ENCODE measurements at places on chromosomes 5 and 9.

DNA sequence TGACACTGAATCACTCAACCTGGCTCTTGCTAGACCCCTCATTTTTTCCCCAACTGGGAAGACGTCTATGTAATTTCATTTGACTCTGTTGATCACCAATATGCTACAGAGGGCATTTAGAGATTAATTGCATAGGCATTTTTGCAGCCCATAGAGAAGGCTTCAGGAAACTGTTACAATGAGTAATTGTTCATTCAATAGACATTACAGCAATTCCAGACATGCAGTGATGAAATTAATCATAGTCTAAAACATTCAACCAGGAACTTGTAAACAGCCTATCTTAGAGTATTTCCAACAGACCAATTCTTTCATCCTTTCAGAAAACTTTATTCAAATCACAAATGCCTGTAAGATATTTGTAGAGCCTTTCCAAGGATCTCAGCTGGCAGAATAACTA, 122.3 kb downstream of the MARCHF11 start:
- no peak for DNase-seq

- DNase-seq: no peak
Measured at GRCh38 chr9:111131211-111131610, 92.9 kb upstream of the LPAR1 start.

- DNase-seq: no peak
Measured at GRCh38 chr5:133967698-133968203, 674 bp downstream of the C5orf15 start.

DNA sequence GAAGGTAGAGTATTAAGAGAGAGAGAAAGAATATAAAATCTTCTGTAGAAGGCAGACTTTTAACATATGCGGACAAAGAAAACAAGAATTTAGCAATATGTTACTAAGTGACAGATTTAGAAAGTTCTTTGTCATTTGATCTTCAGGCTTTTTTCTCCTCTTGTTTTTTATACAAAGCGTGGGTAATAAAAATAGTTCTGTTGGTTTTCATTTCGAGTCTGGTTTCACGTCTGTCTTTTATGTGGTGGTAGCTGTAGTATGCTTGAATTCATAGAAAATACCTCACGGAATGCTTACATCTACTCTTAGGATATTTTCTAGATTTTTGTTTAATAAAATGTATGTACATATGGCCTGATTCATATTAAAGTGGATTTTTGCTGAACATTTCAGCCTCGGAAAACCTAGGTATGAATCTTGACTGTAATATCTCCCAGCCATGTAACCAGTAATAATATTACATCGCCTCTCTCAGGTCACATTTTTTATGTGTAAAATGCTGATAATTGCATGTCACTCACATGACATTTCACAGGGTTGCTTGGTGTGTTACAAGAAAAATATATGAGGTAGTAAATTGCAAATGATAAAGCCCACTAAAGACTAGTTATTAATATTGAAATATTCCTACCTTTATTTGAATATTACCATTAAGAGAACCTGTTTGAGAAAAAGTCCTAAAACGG, 72.5 kb upstream of the TAF11L2 start:
- no peak for DNase-seq

- no peak for DNase-seq
Measured at GRCh38 chr5:152864991-152865390, 459.9 kb upstream of the NMUR2 start.

- no peak for DNase-seq
Measured at GRCh38 chr9:93096131-93096802, at the start of gene CARD19. Gene CARD19, plus strand, starts transcription at chr9:93096217. Its CDS starts 129 bp downstream, at chr9:93096346.

GRCh38 chr5:150052226-150052955, 34.0 kb downstream of the CSF1R start:
- no peak for DNase-seq

- no peak for DNase-seq
Measured at GRCh38 chr5:173547579-173547978, 68.9 kb downstream of the BOD1 start.

DNA sequence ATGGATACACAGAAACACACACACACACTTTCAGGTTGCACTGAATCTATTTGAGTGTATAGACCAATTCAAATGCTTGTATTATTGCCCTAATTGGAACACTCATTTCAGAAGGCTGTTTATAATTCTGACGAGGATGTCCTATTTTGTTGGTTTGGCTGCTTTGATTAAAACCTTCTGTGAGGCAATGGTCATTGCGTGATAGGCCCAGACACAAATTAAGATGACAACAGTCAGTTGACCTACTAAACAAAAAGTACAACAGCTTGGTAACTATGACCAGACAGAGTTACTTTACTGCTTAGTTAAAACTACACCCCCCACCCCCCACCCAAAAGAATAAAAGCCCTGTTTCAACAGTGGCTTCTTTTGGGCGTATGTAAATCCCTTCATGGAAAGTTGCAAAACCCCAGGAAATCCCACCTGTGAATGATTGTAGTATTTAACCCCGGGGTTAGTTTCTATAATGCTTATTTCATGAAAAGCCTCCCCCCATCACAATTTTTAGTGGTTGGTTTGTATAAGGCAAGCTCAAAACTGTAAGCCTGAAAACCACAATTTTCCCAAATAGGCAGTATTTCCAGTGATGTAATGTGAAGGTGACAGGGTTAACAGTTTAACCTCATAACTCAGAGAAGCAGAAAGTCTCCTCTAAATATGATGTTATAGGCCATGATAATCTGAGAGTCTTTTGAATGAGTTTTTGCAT, 340.8 kb downstream of the FGF10 start:
- DNase-seq: no peak

DNA sequence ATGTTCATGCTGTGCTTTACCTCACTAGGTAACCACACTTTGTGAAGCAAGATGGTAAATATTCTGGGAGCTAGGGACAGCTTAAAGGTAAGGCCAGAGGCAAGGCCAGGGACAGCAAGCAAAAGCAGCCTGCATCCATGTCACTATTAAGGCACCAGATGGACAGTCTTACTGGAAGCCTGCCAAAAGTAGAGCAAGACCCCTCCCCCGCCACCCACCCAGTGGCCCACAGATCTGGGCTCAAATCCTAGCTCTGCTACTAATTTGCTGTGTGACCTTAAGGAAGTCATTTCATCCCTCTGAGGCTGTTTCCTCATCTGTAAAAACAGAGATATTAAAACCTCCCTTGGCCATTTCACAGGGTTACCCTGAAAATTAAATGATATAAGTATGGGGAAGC, 13.2 kb upstream of the ERMP1 start:
- DNase-seq: no peak

DNA sequence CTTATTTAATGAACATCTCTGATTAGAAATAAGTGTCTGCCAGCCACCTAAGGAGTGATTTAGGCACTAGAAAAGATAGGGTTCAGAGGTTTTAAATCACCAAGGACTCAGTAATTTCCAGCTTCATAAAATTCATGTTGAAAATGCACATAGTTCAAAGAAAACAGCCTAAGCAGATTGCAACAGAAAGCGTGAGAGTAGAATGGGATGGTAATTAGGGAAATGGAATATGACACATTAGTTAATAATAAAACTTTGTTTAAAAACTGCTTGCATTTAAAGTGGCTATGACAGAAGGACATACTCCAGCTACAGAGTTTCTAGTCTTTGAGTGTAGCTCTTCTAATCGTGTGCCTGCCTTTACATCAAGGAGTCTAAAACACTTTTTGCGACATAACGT, 490.8 kb downstream of the TLE4 start:
- DNase-seq: no peak

DNA sequence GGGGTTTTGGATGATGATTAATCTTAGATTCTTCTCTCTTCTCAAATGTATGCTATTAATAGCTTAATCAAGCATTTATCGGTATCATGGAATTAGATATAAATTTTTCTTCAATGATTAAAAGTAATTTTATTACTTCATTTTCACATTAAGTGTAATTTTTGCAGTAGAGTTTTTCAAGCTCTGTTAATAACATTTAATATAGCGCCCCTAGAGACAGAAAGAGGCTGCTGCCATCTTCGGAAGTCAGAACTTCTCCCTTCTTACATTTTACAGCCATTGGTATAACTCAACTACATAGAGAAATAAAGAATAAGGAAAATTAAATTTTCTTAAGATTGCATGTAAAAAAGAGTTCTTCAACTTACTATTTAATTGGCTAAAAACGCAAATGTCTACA, 540.3 kb downstream of the GABRG2 start:
- no peak for DNase-seq

- no peak for DNase-seq
Measured at GRCh38 chr5:171795381-171795780, 9.8 kb downstream of the SMIM23 start.

DNA sequence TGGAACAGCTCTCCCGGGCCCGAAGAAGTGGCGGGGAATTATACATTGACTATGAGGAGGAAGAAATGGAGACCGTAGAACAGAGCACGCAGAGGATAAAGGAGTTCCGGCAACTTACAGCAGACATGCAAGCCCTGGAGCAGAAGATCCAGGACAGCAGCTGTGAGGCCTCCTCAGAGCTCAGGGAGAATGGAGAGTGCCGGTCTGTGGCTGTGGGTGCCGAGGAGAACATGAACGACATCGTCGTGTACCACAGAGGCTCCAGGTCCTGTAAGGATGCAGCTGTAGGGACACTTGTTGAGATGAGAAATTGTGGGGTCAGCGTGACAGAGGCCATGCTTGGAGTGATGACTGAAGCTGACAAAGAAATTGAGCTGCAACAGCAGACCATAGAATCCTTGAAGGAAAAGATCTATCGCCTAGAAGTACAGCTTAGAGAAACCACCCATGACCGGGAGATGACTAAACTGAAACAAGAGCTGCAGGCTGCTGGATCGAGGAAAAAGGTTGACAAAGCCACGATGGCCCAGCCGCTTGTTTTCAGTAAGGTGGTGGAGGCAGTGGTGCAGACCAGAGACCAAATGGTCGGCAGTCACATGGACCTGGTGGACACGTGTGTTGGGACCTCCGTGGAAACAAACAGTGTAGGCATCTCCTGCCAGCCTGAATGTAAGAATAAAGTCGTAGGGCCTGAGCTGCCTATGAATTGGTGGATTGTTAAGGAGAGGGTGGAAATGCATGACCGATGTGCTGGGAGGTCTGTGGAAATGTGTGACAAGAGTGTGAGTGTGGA, 129.5 kb upstream of the DMRT1 start:
- no peak for DNase-seq

DNA sequence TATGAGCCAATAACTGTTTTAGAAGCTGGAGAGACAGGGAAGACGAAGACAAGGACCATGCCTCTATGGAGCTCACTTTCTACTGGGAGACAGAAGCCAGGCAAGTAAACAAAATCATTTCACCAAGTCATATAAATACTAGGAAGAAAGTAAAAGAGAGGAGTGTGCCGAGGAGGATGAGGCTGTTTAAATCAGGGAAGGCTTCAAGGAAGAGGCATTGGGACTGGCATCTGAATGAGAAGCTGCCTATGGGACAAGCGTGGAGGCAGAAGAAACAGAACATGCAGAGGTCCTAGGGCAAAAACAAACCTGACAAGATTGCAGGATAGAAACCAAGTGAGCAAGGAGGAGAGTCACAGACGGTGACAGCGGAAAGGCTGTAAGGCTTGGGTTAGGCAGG, 68.1 kb upstream of the CPLX2 start:
- DNase-seq: no peak

DNA sequence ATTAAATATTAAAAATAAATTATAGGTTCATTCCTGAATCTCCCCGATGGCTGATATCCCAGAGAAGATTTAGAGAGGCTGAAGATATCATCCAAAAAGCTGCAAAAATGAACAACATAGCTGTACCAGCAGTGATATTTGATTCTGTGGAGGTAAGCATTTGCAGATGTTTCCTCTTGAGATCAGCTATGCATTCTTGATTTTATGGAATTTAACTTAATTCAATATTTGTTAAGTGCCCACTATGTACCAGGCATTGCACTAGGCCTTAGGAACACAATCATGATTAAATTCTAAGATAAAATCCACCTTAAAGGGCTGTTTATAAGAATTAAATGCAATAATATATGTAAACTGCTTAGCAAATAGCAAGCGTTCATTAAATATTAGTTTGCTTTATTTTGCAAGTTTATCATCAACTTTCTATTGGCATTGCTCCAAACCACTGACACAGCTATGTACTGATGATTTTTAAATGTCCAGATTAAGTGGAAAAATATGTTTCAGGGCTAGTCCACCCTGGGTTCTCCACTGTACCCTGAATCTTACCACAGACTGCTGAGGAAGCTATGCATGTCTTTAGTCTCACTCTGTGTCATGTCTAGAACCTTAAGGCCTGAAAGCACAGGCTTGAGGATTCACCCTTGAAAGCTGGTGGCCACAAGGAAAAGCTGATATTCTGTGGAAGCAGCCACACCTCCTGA, 33.2 kb downstream of the SLC22A4 start:
- DNase-seq: no peak

GRCh38 chr5:147901599-147902039, 4.7 kb downstream of the C5orf46 start:
- no peak for DNase-seq

DNA sequence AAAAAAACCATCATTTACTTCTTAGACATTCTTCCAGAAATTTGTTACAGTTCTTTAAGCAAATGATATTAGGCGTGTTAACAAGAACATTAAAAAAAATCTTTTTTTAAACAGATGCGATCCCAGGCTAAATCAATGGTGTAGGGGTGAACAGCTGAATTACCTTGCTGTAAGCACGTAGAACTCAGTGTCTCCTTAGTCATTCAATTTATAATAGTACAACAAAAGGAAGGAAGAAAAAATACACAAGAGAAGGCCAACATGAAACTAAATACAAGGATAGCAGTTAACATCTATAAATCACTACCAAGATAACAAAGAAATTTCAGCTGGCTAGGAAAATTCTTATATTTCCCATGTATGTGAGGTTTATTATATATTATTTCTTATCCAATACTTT, 35.4 kb downstream of the AGXT2 start:
- DNase-seq: no peak

- no peak for DNase-seq
Measured at GRCh38 chr5:8683496-8683895, 814.5 kb downstream of the MTRR start.

DNA sequence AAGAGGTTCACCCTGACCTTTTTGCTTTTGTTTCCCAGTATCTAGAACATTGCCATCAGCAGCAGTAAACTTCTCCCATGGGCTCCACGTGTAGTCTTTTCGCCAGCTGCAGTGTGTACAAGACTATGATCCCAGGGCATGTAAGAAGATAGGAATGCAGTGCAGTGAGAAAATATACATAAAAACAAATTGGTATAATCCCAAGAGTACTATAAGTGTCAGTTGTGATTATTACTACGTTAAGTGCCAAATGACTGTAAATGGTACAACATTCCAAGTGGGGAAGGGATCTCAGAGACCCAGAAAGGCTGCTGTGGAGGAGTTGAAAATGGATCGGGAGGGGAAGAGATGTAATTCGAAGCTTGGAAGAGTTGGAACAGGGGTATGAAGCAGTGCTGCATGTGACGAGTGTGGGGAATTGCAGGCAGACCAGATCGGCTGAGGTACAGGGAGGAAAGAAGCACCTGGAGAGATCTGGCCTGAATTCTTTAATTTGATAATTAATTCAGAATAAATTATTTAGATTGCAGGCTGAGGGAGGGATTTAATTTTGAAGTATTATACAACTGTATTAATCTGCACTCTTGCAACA, 95.1 kb downstream of the FBXL7 start:
- no peak for DNase-seq

DNA sequence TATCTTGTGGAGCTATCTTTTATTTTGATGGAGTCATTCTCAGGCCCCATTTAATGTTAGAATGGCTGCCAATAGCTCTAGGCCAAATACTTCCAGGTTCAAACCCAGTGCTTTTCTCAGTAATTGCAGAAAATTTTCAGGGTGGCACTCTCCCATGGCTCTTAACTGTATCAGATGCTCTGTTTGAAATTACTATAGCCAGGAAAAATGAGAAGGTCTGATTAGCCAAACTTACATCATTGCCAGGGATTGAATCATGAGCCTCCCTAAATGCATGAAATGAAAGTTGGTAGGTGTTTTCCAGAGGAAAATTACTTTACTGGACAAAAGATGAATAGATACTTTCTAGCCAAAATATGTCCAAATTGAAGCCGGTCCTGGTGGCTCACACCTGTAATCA, 404.8 kb downstream of the MAT2B start:
- DNase-seq: no peak

Data from activated CD8-positive, alpha-beta memory T cell treated with anti-CD3 and anti-CD28 coated beads for 1 hour (primary cell).